ENCODE measurements at places on chromosomes 6 and 20.

DNA sequence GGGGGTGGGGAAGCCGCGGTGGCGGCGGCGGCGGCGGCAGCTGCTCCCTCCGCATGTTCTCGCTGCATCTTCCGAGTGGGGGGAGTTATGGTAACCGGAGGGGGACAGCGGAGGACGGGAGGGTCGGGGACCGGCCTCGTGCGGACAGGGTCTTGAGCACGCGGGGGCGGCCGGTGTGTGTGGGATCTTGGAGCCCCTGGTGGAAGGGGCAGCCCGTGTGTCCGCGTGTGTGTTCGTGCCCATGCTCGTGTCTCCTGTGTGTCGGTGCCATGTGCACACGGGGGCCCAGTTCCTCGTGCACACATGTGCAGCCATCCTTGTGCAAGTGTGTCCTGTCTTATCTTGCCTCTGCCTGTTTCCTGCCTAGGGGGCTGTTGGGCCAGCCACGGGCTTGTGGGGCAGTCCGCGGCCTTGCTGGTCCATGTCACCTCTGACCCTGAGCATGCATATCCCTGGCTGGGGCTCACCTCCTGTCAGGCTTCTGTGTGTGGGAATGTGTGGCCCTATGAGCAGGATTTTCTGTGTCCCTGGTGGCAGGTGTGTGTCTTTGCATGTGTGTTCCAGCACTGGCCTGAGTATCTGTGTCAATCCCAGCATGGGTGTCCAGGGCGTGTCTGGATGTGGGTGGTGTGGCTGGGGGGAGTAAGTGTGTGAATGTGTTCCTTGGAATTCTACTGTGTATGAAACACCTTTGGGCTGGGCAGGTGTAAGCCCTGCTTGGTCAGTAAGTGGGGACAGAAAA is 8.5 kb downstream of the SYNGAP1 start:
- DNase-seq: no peak

DNA sequence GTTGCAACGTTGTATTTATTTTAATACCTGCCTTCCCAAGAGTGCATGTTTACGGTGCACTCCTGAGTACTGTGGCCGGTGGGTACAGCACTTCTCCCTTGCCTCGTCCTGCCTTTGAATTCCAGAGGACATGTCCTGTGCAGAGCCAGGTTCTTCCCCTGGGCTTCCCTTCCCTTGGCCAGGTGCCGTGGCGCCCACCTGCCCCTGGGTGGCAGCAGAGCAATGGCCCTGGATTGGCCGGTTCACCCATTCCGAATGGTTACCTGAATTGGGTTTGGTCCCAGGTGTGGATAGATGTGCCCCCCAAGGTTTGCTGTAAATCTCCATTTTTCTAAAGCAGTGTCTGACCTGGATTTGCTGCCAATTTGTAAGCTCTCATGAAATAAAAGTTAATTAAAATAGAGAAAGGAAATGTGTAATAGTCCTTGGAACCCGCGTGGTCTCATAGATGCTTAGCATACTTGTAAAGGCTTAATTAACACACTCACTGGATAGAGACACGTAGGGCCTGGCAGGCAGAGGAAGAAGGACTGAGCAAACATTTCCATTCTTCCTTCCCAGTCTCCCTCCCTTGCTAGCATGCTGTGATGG is 40.6 kb downstream of the DTD1 start:
- DNase-seq: no peak

DNA sequence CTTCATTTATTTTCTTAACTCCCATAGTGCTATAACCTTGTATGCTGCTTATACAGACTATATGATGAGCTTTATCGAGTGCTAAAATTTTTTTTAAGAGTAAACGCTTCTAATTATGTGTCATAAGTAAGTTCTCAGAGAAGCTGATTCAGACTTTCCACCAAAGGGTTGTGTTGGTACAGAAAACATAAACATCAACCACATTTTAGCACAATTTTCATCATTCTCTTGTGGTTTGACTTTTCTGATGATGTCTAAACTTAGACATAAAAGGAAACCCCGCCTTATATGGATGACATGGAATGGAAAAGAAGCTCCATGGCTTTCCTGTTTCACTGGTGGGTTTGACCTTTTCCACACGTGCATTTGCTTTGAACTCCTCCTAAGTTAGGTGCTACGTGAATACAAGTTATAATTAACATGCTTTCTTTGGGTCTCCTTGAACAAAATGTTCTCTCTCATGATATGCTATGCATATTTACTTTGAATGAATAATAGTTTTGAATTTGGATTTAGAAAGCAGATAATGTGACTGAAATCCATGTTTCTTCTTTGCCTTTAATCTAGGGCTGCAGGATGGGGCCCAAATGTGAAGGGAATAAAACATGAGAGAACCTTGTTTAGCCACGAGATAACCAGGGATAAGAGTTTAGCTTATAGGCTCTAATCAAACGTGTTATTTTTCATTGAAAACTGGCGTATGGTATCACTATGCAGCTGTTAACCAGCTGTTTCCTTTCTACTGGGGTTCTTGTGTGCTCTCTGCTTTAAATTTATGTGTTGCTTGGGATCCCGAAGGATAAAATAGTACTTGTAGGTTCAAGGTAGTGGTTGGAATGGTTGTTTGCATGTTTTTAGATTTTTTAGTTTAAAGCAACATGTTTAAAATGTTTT is 127.1 kb upstream of the AHI1 start:
- no peak for DNase-seq

DNA sequence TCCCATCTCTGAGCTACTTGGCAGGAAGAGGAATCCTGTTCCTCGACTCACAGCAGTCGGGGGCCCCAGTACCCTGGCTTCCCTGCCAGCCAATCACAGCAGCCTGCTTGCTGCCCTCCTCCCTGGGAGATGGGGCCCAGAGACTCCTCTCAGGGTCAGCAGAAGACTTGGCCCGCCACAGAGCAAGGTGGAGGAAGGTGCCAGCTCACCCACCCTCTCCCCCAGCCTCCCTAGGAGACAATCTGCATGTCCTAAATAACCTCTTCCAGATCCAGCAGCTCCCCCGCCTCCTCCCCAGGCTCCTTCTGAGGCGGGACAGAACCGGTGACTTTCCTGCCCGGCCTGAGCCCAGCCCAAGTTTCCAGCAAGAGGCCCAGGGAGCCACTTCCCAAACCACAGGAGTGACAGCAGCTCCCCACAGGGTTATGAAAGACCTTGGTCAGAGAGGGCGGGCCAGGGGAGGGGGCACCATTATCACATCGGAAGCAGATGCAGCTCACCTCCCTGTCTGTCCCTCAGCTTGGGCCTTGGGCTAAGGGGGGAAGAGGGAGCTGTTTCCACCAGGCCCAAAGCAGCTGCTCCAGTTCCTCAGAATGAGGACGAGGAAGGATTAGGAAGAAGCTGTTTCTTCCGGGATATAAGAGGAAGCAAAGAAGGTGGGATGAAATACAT is 2.3 kb downstream of the CCND3 start:
- no peak for DNase-seq

DNA sequence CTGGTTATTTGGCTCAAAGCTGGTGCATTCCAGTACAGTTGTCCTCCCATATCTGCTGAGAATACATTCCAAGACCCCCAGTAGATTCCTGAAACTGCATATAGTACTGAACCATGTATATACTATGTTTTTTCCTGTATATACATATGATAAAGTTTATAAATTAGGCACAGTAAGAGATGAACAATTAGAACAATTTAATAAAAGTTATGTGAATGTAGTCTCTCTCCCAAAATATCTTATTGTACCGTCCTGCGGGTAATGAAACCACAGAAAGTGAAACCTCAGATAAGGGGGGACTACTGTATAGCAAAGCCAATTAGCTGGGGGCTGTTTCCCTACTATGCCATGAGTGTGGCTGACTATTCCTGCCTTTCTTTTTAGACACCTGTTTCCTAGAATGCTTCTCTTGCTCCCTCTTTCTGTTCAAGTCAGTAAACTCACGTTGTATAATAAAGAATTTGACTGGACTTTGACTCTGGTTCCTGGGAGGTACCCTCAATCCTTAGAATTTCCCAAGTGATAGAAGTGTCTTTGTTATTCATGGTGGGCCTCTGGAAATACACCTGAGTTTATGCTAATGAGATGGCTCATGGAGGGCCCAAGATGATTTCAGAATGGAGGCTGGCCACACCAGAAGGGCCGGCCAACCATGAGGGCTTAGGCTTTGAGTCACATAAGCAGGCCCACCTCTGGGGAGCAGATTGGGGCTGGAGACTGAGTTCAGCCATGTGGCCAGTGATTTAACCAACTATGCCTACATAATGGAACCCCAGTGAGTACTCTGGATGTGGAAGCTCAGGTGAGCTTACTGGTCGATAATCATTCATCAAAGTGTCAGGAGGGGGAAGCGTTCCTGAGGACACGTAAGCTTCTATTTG is 689 bp upstream of the BLOC1S5 start:
- no peak for DNase-seq

DNA sequence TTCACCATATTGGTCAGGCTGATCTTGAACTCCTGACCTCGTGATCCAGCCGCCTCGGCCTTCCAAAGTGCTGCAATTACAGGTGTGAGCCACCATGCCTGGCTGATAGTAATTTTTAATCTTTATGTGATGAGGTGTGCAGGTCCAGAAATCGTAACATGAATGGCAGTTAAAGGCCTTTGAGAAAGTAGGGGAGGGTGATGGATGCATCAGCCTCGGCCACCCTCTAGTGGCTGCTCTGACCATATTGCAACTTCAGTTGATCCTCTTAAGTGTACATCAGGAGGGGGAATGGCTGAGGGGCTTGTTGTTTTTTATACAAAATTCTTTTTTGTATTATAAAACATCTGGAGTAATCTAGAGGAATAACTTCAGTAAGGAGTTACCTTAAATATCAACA is 193.0 kb downstream of the ZFAND3 start:
- no peak for DNase-seq

- DNase-seq: no peak
Measured at GRCh38 chr6:37021356-37022129, 16.1 kb downstream of the FGD2 start.

- DNase-seq: no peak
Measured at GRCh38 chr20:45968801-45969711, 2.9 kb downstream of the ZNF335 start.

GRCh38 chr6:36829919-36830544 is 9.2 kb downstream of the CPNE5 start:
- peak; percentile 95 for DNase-seq

- DNase-seq: no peak
Measured at GRCh38 chr6:29502597-29502996, 14.8 kb upstream of the MAS1L start.
